SJSA1 (cell line): ENCODE measurements at places on chromosomes 7 and 10. TPM values are rescaled to one million over a fixed set of nuclear protein-coding genes. Genes with fewer than 3 reads are reported as not detected.
A peak's percentile ranks its signal among the peaks of the same experiment; 100 is the strongest.

DNA sequence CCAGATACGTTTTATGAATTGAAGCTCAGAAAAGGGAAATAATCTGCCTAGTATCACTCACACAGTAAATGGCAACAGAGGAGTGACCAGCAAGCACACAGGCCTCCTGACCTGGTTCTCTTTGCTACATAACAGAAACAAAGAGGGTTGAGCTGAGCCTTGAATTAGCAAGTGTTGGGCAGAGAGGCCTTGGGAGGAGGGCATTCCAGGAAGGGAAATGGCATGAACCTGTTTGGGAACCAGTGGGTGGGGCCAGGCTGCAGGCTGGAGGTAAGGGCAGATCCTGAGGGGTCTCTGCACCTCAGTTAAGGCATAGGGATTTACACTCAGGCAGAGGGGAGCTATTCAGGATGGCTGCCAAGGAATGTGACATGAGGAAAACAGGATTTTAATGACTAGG lies 24.8 kb upstream of the CYCS start:
- DNase-seq = no peak

DNA sequence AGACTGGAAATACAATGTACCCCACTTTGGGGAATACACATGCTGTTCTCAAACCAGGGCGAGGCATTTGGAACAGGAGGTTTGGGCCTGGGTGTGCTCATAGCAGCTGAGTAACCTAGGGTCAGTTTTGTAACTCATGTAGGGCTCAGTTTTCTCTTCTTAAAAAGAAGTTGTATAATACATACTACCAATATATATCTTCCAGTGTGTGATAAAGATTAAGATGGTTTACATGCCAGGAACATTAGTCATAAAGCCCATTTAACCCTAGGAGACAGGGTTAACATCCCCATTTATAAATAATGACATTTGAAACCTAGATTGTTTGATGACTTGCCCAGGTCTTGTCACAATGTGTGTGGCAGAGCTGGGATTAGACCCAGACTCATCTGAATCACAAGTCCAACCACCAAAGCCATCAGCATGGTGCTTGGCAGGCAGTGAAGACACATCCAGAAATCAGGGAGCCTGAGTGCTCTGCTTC lies 6.0 kb downstream of the AKR1B10 start:
- peak; percentile 72 for DNase-seq

- DNase-seq = no peak
Observed at GRCh38 chr10:36515319-36515718, 610.1 kb upstream of the ANKRD30A start.

DNA sequence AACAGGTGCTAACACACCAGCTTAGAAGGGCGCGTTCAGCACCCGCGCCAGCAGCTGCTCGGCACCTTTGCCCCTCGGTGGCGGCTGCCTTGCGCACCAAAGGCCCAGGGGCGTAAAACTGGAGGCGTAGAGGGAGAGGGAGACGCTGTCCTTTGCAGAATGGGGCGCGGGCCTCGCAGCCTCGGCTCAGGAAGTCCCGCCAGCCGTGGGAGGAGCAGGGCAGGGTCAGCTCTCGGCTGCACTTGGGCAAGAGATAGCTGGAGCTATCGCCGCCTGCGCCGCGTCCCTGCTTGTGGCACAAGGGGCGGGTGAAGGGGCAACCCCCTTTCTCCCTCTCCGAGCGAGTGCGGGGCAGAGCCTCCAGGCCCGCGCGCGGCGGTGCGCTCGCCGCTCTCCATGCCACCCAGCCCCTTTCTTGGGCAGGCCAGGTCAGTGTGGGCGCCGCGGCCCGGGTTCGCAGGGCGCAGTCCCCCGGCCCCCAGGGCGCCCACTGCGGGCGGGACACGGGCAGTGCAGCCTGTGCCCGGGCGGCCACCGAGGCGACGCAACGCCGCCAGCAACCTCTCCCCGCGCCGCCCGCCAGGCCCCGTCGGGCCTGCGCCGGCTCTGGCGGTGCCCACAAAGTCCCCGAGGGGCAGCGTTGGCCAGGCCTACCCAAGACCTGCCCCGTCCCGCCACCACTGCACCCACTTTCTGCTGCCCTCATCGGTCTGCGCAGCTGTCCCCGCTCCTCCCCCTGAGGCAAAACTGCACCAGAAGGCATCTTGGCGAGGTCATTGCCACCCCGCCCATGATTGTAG lies 4.1 kb downstream of the NEUROD6 start:
- no peak for DNase-seq

DNA sequence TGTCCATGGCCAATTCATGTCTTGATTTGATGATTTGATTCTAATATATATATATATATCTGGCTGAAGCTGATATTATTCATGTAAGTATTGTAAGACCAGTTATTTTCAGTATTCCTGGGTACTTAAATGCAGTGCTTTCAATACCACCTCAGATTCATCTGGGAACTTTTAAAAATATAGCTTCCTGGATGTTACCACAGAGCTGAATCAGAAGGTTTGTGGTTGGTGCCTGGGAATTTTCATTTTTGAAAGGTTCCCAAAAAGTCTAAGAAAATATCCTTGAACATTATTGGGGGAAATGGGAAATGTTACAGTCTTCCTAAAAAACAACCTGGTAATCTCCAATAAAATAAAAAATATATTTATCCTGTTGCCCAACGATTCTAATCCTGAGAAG lies 10.7 kb upstream of the PPP3CB start:
- DNase-seq = no peak

DNA sequence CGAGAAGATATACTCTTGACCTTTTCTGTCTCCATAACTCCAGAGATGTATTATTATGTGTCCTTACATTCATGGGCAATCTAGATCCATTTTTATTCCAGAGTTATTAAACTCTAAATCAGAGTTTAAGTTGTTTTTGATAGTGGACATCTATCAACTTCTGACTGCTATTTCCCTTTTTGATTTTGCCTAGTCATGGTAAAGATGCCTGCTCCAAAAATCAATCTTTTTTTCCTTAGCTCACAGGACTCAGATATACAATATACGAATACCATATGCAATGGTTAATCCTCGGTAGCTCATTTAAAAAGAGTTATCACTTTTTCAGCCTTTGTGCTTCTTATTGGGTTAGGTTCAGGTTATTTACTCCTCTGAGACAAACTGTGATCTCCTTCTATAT lies 15.8 kb upstream of the ZEB1 start:
- DNase-seq = no peak

DNA sequence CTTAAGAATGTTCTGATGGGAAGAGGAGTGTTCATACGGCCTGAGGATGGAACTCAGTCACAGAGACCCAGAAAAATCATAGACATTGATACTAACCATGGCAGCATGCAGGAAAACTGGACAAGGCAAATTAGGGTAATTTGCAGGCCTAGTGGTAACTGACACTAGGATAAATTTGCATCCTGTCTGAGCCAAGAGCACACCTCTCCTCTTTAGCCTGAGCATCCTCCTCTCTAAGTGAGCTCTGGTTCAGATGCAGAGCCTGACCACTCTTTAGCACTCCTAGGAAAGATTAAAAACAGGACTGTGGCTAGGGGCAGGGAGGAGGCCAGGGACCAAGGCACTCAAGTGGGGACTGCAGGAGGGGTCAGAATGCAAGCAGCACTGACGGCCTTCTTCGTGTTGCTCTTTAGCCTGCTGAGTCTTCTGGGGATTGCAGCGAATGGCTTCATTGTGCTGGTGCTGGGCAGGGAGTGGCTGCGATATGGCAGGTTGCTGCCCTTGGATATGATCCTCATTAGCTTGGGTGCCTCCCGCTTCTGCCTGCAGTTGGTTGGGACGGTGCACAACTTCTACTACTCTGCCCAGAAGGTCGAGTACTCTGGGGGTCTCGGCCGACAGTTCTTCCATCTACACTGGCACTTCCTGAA lies at the start of gene TAS2R41:
Gene TAS2R41 (plus strand): TSS at position 373 of the 650 bp plus-strand sequence. CDS start 0 bp downstream, at position 373.
- DNase-seq = no peak

- peak; percentile 74 for DNase-seq
Observed at GRCh38 chr7:89104748-89105685, 309.5 kb upstream of the TEX47 start.

GRCh38 chr10:51052163-51052562 lies 22.1 kb upstream of the PRKG1 start:
- no peak for DNase-seq

DNA sequence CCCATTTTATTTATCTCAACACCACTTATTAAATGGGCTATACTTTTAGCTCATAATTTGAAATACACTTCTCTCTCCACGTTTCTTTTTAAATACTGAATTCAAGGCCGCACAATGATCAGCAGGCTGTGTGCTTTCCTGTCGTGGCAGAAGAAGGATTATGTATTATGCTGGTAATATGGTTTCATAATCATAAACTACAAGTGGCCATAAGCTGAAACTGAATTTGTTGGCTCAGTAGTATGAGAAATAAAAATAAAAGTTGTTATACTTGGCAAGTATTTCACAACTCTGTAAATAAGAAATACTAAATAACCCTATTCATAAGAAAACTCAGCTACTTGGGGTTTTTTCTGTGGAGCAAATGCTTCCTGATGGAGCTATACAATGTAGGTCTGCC lies 313.6 kb downstream of the DOCK4 start:
- DNase-seq = no peak

DNA sequence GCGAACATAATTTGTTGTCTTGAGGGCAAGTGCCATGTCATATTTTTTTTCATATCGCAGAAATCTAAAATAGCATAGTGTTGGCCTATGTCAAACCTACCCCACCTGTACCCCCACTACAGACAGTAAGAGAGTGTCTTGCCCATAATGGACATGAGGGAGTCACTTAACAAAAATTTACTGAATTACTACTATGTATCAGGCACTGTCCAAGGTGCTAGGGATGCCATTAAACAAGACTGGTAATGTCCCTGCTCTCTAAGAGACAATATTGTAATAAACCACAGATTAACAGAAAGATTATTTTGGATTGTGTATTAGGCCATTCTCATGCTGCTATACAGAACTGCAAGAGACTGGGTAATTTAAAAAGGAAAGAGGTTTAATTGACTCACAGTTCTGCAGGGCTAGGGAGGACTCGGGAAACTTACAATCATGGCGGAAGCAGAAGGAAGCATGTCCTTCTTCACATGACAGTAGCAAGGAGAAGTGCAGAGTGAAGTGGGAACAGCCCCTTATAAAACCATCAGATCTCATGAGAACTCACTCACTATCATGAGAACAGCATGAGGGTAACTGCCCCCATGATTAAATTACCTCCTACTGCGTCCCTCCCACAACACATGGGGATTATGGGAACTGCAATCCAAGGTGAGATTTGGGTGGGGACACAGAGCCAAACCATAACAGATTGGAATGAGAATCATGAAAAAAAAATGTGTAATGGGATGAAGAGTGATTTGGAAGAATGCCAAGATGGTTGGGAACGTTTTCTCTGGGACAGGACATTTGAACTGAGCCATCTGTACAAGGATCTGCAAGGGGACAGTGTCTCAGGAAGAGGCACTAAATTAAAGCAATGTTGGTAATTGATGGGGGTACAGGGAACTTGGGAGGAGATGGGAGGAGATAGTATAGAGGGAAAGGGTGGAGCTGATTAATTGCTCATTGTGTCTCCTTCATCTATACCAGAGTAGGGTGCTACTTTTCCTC lies 108.5 kb downstream of the FAM107B start:
- DNase-seq = no peak

- DNase-seq = no peak
Observed at GRCh38 chr7:103944230-103944900, 45.1 kb downstream of the RELN start.

- no peak for DNase-seq
Observed at GRCh38 chr7:142593106-142593505, 156.2 kb upstream of the PRSS1 start.

DNA sequence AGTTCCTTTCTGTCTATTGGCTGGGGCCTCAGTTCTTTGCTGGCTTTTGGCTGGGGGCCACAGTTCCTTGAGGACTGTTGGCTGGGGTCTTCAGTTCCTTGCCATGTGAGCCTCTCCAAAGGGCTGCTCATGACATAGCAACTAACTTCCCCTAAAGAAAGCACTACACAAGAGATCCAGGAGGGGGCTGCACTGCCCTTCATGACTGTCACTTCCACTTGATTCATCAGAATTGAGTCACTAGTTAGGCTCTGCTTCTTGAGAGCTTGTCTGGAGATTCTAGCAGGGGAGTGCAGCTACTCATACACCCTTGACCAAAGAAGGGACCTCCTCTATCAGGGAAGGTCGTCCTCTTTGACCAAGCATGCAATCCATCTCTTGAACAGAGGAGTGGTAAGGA lies 38.0 kb upstream of the MKX start:
- no peak for DNase-seq

- no peak for DNase-seq
Observed at GRCh38 chr10:63331586-63331985, 134.2 kb downstream of the JMJD1C start.

DNA sequence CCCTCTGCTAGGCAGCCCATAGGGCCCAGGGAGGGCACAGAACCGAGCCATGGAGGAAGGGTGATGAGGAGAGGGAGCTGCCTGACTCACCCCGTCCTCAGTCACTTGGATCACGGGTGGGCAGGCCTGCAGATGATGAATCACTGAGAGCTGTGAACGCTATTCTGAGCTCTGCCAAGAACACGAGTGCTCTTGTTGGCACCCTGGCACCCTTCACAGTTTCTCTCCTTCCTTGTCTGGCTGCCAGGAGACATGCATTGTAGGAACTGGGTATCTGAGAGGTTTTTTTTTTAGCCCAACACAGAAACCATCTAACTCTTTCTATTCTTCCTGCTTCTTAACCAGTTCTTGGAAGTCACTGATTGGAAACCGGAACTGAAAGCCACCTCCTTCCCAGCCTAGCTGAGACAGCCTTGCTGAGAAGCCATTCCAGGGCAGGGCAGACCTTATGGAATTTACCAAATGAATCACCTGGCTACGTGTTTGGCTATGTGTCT lies 82.1 kb downstream of the SLC37A3 start:
- DNase-seq = peak; percentile 26

DNA sequence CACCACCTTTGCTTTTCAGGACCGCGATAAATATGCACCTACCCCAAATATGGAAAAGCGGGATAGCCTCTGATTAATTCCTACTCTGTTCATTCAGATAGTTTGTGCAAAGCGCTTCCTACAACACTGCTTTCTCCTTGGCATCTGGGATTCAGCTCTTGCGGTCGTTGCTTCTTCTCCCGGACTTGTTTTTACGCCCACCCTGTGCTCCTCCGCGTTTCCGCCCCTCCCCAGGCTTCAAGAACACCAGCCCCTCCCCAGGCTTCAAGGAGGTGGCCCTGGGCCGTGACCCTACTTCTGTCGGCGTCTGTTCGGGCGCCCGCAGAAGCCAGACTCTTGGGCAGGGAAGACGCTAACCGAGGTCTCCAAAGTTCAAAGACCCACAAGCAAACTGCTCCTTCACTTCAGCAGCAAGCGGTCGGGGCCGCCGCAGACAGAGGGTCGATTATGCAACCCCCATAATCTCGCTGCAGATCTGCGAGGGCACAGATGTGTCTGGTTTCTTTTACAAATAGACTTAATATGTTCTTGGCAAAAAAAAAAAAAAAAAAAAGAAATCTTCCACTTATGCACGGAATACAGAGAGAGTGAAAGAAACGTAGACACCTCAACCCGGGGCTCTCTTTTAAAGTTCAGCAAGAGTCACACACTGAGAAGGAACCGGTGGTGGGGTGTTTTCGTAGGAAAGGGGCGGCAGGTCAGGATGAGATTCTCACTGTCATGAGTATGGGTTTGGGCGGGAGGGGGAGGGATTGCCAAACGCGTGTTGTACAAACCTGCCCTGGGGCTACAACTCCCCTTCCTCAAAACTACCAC lies 1.9 kb downstream of the DLX5 start:
- peak; percentile 44 for DNase-seq

- DNase-seq = no peak
Observed at GRCh38 chr7:158406801-158407200, 180.8 kb downstream of the PTPRN2 start.

DOCK4 gene
- 1.3 and 1.5 TPM in 2 replicates for total RNA-seq

ODAD2 gene
- 0.68 and 2.0 TPM in 2 replicates for total RNA-seq

WDR86 gene
- 0.39 and 0.72 TPM in 2 replicates for total RNA-seq

CDC14C gene
- total RNA-seq = not detected in 2 replicates

CCDC172 gene
- total RNA-seq = not detected in 2 replicates

FGFBP3 gene
- total RNA-seq = not detected in 2 replicates

ZNF212 gene
- total RNA-seq = 3.7 and 6.3 TPM in 2 replicates

OR6V1 gene
- not detected in 2 replicates for total RNA-seq
